ENCODE measurements at places on chromosomes 13 and 19. TPM values are rescaled to one million over a fixed set of nuclear protein-coding genes. Genes with fewer than 3 reads are reported as not detected.
A peak's percentile ranks its signal among the peaks of the same experiment; 100 is the strongest.

DNA sequence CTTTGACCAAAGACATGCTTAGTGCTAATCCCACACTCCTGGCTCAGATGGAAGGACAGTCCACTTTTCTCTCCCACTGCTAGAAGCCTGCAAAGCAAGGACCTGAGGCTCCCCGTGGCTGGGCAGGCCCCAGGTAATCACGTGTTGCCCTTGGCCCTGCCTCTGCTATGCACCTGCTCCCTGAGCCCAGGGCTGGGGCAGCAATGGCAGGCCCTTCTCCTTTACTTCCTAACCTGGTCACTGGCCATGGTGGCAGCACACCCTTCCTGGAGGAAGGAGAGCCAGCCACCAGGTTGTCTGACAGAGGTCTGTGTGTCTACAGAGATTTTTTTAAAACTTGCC, 27.9 kb upstream of the ZNF492 start:
- DNase-seq, result no peak

DNA sequence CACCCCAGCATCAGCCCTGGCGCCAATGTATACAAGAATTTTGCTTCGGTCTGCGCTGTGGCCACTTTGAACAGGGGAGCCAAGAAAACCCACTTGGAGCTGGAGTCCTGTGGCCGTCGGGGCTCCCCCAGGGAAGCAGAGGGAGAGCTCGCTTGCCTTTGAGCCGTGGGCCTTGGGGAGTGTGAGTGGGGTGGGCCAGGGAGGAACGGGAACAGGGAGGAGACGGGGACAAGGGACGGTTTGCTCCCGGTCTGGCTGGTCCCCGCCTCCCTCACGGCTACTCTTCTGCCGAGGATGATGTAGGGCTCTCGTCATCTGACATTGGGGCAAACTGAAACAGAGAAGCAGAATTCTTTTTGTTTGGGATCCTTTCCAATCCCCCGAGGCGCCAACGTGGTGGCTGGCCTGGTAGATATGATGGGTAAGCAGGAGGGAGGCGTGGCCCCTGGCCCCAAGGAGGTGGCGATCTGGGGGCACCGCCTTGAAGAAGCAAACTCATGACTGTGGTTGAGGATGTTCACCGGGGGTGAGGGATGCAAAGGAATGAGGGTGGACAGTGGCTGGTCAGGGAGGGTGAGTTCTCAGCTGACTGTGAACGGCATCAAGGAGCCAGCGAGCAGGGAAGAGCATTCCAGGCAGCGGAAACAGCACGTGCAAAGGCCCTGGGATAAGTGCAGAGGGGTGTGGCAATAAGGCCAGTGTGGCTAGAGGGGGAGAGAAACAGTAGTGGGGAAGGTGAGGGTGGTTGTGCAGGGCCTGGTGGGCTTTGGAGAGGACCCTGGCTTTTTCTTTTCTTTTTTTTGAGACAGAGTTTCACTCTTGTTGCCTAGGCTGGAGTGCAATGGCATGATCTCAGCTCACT, 10.9 kb upstream of the SPC24 start:
- no peak for DNase-seq

DNA sequence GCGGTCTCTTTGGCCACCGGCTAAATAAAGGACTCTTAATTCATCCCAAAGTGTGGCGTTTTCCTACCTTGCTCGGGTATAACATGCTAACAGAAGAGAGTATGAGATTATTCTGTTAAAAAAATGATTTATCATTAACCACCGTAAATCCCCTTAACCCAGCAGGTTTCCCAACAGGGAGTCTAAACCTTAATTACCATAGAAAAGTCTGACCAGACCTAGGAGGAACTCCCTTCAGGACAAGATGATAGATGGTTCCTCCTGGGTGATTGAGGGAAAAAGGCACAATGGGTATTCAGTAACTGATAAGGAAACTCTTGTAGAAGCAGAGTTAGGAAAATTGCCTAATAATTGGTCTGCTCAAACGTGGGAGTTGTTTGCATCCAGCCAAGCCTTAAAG, 193.7 kb downstream of the ZNF737 start:
- DNase-seq, result no peak

ZNF582 gene
- 1.9 TPM for polyA plus RNA-seq

DNA sequence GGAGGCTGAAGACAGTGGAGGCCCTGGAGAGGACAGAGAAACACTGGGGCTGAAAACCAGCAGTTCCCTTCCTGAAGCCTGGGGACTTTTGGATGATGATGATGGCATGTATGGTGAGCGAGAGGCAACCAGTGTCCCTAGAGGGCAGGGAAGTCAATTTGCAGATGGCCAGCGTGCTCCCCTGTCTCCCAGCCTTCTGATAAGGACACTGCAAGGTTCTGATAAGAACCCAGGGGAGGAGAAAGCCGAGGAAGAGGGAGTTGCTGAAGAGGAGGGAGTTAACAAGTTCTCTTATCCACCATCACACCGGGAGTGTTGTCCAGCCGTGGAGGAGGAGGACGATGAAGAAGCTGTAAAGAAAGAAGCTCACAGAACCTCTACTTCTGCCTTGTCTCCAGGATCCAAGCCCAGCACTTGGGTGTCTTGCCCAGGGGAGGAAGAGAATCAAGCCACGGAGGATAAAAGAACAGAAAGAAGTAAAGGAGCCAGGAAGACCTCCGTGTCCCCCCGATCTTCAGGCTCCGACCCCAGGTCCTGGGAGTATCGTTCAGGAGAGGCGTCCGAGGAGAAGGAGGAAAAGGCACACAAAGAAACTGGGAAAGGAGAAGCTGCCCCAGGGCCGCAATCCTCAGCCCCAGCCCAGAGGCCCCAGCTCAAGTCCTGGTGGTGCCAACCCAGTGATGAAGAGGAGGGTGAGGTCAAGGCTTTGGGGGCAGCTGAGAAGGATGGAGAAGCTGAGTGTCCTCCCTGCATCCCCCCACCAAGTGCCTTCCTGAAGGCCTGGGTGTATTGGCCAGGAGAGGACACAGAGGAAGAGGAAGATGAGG, 1.5 kb downstream of the PPP1R15A start:
- no peak for DNase-seq

DNA sequence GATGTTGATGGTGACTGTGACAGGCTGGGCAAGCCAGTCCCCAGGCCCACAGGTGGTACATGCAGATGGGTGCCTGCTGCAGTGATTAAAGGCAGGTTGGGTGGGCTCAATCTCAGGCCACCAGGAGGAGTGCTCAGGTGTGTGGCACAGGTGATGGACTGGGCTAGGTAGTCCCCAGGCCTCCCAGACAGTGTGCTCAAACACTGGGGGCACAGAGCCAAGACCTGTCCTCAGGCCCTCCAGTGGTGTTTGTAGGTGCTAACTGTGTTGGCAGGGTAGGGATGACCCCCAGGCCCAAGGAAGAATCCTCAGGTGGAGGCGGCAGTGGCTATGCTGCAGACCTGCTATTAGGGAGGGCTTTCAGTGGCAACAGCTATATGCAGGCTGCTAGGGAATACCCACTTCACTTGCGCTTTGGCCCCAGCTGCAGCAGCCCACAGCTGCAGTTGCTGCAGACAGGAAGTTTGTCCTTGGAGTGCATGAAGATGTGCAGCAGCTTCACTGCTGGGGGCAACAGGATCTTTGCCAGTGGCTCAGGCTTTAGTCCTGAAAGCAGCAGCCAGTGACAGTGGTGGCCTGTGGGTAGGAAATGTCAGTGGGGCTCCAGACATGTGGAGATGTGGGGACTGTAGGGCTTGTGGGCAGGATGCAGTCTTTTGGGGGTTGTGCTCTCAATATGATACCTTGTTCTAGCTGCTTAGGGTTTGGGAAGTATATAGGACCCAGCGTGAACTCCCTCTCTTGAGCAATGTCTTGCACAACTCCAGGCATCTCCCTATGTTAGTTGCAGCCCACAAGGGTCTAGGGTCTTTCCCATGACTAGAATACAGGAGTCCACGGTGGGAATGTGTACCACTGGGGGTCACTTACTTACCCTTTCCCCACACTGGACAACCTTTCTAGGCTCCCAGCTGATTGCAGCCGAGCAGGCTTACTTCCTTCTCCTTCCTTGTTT, 54.1 kb upstream of the MLNR start:
- peak; percentile 9 for DNase-seq

Data from IMR-90 (cell line).